ENCODE measurements at places on chromosomes 5 and 9.
A peak's percentile ranks its signal among the peaks of the same experiment; 100 is the strongest.

DNA sequence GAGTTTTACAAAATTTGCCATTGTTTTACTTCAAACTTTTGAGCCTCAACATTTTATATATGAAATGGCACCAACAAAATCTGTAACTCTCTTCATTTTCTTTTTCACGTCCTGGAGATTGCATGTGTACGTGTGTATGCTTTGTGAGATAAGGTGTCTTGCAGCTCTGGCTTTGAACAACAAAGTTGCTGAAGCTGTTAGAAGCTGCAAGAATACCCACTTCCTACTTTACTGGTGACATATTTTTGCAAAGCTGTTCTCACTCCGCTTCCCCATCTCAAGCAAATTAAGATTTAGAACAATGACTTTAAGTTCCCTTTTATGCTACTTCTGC lies 41.8 kb downstream of the FYB1 start:
- no peak for DNase-seq

GRCh38 chr5:75681125-75681830 lies 36.0 kb downstream of the POC5 start:
- DNase-seq: peak; percentile 56

DNA sequence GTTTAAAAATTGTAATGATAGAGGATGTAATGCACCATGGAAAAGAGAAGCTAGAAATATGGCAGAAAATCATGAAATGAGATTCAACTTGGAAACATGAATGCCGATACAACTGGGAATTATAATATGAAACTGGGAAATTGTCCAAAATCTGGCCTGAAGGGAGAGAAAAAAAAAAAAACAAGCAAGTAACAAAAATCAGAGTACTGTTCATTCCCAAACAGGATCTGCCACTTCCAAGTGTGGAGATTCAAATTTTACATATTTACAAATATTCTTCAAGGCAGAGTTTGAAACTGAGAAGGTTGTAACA lies 56.6 kb upstream of the MOCS2 start:
- DNase-seq: no peak

GRCh38 chr9:4738866-4739586 lies 2.0 kb downstream of the AK3 start:
- peak; percentile 20 for DNase-seq

DNA sequence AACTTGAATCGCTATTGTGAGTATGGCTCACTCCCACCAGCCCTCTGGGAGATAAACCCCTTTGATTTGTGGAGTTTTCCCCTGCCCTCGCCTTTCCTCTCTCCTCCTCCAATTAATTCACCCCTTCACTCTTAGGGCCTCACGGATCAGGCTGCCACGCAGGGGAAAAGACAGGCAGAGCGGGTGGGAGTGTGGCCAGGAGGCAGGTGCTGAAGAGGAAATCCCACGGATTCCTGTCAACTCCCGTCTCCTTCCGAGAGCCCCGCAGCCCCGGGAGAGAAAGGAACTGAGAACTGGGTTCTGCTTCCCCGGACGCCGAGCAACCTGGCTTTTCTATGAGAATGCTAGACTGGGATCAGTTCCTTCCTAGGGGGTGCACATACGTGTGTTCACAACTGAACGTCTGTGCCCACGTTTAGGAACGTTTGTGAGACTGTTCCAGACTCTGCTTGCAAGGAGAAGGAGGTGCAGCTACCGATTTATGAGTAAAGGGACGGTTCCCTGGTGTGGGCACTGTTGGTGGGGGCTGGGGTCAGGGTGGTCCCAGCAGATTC lies 314.5 kb upstream of the TLE4 start:
- DNase-seq: peak; percentile 80

GRCh38 chr9:129242191-129242941 lies 64.3 kb upstream of the IER5L start:
- DNase-seq: no peak

DNA sequence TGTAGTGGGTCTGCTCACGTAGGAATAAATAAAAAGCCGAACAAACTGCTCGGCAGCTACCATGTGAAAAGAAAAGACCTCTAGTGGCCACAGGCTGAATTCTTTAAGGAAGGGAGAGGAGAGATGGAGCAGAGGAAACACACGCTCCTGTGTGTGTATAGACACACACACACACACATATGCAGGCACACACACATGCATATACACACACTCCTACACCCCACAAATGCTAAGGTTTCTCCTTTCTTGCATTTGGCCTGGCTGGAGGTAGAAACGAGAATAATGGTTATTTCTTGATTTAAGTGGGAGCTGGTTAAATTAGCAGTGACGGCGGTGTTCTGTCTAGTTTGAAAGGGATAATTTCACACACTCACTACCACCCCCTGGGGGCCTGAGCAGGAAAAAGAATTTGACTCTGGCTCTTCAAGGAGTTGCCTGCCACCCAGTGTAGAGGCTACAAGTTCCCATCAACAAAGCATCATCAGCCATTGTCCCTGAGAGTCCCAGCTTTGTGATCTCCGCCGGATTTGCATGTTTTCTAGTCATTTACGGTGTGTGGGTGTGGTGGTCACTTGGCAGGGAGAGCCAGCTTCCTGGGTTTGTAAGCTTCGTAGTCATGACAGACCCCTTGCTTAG lies at the start of gene INSYN2B:
INSYN2B (minus strand) TSS at position 78 of the 636 bp plus-strand sequence. CDS start 96,597 bp downstream, outside the sequence.
- peak; percentile 81 for DNase-seq

DNA sequence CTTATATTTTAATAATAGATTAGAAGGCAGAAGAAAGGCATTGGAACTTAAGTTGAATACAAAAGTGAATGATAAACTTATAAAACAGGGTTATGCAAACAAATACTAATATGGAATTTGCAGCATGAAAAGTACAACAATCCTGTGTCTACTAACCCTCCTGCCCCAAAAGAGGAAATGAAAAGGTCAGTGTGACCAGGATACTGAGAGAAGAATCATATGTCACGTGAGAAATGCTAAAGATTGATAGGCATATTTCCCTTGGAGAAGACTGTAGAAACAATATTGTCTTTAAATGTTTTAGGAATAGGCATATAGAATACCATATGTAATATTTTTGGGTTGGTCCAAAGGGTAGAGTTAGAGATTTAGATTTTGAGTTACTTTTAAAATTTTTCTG lies 3.8 kb downstream of the WDR36 start:
- DNase-seq: no peak
